ENCODE measurements at places on chromosomes 7 and 10.

DNA sequence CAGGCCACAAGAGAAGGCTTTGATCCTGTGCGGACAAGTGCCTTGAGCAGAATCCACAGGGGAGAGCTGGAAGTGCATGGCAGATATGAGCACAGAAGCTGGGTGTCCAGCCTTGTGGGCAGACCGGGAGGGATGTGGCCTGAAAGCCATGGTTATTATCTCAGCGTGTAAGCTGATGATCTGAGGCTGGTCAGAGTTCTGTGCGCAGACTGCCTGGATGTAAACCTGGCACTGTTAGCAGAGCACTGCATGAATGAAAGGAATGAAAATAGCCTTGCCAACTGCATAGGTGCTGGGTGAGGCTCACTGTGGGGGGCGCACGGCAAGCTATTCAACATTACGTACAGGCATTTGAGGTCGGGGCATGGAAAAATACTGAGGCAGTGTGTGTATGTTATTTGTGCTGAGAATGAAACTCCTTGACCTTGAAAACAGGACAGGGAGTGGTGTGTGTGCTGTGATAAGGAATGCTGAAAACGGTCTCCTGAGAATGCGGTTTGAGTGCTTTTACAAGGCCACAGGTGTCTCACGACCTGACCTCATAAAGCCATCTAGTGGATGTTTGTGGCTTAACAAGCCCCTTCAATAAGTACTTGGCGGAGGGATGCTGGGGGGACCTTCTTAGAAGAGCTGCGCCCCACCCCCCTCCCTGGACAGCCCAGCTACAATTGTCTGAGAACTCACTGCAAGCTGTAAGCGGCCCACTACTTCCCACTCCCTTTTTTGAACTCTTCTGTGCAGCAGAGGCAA, 18.7 kb downstream of the AKR1C1 start:
- H3K4me3 ChIP-seq: no peak overlapping the region
- DNase-seq: no peak
- no peaks in the 10 kb centered on the region for H3K4me1 ChIP-seq
- no peak overlapping the region for H3K27ac ChIP-seq
- H3K36me3 ChIP-seq: no peaks in the 10 kb centered on the region
- H3K27me3 ChIP-seq: peaks cover 2% of the 10 kb centered on the region

GRCh38 chr10:125337510-125337909, 177.1 kb upstream of the CTBP2 start:
- H3K27ac ChIP-seq: no peak overlapping the region
- no peak for DNase-seq
- H3K27me3 ChIP-seq: no peaks in the 10 kb centered on the region
- no peaks in the 10 kb centered on the region for H3K4me1 ChIP-seq
- no peaks in the 10 kb centered on the region for H3K36me3 ChIP-seq
- no peak overlapping the region for H3K4me3 ChIP-seq

- peaks cover 1% of the 10 kb centered on the region for H3K36me3 ChIP-seq
- H3K27ac ChIP-seq: peak overlapping the region; percentile 46
- peaks cover 65% of the 10 kb centered on the region for H3K27me3 ChIP-seq
- DNase-seq: no peak
Observed at GRCh38 chr10:101047961-101048892, 13.6 kb upstream of the KAZALD1 start.

- H3K4me3 ChIP-seq: peak overlapping the region; percentile 8
- peak overlapping the region; percentile 67 for H3K27ac ChIP-seq
- peaks cover 82% of the 10 kb centered on the region for H3K4me1 ChIP-seq
Observed at GRCh38 chr7:43590862-43591557, 8.1 kb downstream of the STK17A start.

GRCh38 chr7:120421151-120421651, 148.2 kb downstream of the KCND2 start:
- no peak overlapping the region for H3K27ac ChIP-seq
- no peak for DNase-seq
- no peaks in the 10 kb centered on the region for H3K4me1 ChIP-seq
- no peak overlapping the region for H3K4me3 ChIP-seq
- no peaks in the 10 kb centered on the region for H3K27me3 ChIP-seq
- no peaks in the 10 kb centered on the region for H3K36me3 ChIP-seq

- H3K27me3 ChIP-seq: no peaks in the 10 kb centered on the region
- H3K36me3 ChIP-seq: peaks cover 85% of the 10 kb centered on the region
- H3K4me1 ChIP-seq: peaks cover 65% of the 10 kb centered on the region
Observed at GRCh38 chr7:111098011-111098925, 7.3 kb downstream of the LRRN3 start.

DNA sequence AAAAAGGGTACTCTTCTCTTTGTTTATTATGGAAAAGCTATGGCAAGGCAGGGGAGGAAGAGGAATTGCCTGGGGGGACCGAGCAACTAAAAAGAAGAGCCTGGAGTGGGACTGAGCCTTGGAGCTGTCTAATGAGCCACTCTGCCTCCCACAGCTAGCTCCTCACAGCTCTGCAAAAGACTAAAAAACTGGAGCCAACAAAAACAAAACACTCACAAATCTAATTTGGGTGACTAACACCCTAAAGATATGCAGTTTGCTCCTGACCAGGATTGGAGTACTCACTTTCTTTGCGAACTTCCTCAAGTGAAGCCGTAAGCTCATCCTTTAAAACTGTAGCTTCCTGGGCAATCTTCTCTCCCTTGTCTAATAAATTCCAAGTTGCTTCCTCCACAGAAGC, 89.4 kb downstream of the CTNNA3 start:
- H3K4me3 ChIP-seq: no peak overlapping the region
- no peaks in the 10 kb centered on the region for H3K36me3 ChIP-seq
- no peak overlapping the region for H3K27ac ChIP-seq
- H3K4me1 ChIP-seq: peaks cover 9% of the 10 kb centered on the region
- peaks cover 18% of the 10 kb centered on the region for H3K27me3 ChIP-seq
- DNase-seq: no peak

All from activated CD4-positive, alpha-beta T cell treated with anti-CD3 and anti-CD28 coated beads, Interleukin-2, amount 10 ng/mL, durations not matched to agents 7 days and 5 days (primary cell).